ENCODE measurements at places on chromosomes 7 and 10. TPM values are rescaled to one million over a fixed set of nuclear protein-coding genes. Genes with fewer than 3 reads are reported as not detected.

DNA sequence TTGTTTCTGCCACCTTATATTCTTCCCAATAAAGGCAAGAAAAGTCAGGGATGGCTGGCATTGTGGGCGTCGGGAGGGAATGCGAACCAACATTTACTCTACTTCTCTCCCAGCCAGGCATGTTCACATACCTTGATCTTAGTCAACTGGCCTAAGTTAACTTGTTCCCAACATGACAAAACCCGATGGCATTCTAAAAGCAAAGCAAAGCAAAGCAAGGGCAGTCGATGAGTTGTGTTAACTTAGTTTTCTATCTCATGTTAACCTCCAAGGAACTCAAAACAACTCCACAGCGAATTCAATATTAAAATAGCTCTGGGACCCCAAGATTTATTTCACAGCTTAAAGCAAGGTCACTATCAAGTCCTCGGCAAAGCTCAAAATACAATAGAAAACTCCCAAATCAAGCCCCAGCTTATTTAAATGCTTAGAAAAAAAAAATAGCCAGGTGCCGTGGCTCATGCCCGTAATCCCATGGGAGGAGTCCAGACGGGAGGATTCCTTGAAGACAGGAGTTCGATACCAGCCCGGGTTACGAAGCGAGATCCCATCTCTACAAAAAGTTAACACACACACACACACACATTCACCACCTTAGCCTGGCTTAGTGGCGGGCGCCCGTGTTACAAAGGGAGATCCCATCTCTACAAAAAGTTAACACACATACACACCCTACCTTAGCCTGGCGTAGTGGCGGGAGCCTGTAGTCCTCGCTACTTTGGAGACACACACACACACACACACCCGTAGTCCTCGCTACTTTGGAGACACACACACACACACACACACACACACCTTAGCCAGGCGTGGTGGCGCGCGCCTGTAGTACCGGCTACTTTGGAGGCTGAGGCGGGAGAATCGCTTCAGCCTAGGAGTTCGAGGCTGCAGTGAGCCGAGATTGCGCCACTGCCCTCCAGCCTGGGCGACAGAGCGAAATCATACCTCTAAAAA lies 901 bp upstream of the CCNY start:
- no peak for DNase-seq

DNA sequence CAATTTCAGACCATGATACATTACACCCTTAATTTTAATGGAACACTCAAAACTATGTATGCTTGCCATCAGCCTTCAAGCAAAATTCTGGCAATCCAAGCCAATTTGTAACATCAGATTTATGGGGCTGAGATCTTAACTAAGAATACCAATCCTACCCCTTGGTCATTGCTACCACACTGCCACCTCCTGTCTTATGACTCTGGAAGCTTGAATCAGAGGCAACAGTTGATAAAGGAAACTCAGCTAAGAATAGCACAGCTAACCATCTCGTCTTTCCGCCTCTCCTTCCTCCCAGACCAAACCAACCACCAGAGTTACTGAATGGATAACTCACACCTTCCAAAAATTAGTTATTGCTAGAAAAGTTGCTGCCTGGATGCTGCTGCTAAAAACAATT lies 7.4 kb downstream of the IGF2BP3 start:
- DNase-seq: no peak

DNA sequence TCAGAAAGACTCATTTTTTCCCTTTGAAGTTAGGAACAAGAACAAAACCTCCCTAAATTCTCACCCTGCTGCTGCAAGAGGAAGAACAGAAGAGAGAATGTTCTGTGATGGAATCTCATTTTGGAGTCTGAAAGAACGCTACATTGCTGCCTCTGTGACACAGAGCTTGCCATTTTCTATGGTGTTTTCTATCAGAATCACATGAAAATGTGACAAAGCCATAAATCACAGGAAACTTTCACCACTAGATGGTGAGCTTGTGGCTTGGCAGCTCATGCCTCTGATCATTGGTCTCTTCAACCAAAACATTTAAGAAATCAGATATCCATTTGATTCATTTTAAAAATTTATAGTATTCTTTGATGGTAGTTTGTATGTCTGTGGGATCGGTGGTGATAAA lies 82.9 kb downstream of the CADPS2 start:
- no peak for DNase-seq

GRCh38 chr7:16205466-16205865 lies 215.9 kb downstream of the CRPPA start:
- no peak for DNase-seq

Gene PAX4
- not detected for total RNA-seq

DNA sequence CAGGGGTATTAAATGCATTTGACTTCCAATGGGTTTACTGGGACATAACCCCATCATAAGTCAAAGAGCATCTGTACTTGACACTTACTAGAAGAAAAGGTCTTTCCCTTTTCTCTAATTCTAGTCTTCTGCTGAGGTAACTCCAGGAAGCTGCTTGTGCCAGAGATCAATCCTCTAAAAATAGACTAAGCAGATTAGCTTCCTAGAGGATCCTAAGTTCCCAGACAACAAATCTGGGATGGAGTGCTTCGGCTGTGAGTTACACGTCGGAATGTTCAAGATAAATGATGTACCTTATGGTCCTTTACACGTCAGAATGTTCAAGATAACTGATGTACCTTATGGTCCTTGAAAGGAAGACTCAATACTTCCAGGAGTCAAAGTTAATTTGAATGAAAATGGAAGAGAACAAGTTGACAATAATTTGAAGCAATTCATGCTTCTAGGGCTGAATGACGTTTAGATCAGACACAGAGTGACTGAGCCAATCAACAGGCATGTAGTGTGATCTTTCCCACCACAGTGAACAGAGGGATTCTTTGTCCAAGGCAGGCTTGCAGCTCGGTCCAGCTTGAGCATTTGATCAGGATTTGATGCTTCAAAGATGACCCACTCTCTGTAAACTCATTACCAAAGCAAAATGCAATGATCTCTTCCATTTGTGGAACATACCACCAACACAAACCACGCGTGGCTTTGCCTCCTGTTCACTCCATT lies 63.8 kb downstream of the SLC37A3 start:
- no peak for DNase-seq

DNA sequence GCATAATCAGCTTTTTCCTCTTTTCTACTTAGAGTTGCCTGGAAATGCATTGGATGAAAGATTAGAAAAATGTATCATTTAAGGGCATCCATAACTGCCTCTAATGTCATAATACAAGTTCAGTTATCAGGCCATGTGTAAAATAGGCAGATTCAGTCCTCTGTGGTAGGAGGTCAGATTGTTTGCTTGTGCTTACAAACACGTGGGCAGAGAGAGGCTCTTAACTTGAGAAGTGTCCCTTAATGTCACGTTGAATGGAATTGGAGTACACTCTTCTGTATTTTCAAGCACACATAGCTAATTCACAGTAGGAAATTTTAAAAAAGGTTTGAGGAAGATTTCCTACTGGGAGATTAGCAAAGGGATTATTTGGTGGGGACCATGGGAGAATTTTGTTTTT lies 359.8 kb upstream of the MTPN start:
- no peak for DNase-seq

Gene LDB3
- total RNA-seq: 448 TPM

DNA sequence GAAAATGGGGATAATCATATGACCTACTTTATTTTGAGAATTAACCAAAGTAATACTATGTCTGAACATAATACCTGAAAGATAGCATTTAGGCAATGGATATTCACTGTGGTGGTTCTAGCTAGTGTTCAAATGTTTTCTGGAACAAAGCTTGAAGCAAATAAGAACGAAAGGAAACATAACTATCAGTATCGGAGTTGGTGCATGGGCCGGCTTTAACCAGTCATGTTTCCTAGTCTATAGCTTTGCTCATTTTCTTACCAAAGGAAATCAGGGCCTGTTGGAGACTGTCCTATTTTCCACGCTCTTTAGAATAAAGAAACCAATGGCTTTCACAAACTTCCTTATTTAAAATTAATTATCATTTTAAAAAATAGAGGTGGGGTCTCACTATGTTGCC lies 8.9 kb downstream of the IL2RA start:
- no peak for DNase-seq

Data from right atrium auricular region (tissue), 2 donors.